T-cell (primary cell): ENCODE measurements at places on chromosomes 2 and 18. TPM values are rescaled to one million over a fixed set of nuclear protein-coding genes. Genes with fewer than 3 reads are reported as not detected.

REL gene
- 68.8 TPM for total RNA-seq

DNA sequence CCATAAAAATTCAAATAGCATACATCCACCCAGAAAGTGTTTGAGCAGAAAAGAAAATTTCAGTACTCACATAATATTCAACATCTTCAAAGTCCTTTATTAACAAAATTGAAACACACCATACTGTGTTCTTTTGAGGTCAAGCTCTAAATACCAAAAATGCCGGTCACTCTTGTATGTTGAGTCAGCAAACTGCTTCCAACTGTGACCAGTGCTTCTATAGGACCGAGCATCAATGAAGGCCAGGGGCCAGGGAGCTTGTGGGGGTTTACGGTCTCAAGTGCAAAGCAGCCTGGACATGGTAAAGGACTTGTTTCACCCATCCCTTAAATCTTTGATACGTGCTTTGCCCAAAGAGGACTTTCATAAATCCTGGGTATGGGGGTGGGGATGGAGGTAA is 112.7 kb upstream of the REV1 start:
- H3K4me1 ChIP-seq, result no peaks in the 10 kb centered on the region
- no peak overlapping the region for H3K4me3 ChIP-seq
- H3K27me3 ChIP-seq, result no peaks in the 10 kb centered on the region
- DNase-seq, result no peak
- no peaks in the 10 kb centered on the region for H3K36me3 ChIP-seq

- H3K27me3 ChIP-seq, result no peaks in the 10 kb centered on the region
- no peaks in the 10 kb centered on the region for H3K4me1 ChIP-seq
- no peak overlapping the region for H3K4me3 ChIP-seq
- no peaks in the 10 kb centered on the region for H3K36me3 ChIP-seq
- H3K27ac ChIP-seq, result no peak overlapping the region
Measured at GRCh38 chr18:67463829-67464228, 52.7 kb downstream of the DSEL start.

DNA sequence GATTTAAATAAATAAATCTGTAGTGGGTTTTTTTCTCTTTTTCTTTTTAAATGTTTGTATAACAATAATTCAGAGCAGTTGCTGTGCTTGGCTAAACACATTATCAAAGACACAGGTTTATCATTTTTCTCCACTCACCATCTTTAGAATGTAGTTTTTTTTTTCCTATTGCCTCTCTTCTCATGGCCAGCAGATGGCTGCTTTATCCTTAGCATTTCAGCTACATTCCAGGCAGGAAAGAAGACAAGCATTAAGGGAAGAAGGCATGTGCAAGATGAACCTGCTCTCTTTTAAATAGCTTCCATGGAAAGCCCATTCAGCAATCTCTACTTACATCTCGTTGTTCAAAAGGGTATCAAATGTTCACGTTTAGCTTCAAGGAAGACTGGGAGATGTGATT is 42.6 kb downstream of the ARHGAP15 start:
- peaks cover 24% of the 10 kb centered on the region for H3K4me1 ChIP-seq
- DNase-seq, result no peak
- H3K27me3 ChIP-seq, result no peaks in the 10 kb centered on the region
- no peak overlapping the region for H3K27ac ChIP-seq
- H3K36me3 ChIP-seq, result no peaks in the 10 kb centered on the region

DSC2 gene
- total RNA-seq, result 0.13 TPM

DNA sequence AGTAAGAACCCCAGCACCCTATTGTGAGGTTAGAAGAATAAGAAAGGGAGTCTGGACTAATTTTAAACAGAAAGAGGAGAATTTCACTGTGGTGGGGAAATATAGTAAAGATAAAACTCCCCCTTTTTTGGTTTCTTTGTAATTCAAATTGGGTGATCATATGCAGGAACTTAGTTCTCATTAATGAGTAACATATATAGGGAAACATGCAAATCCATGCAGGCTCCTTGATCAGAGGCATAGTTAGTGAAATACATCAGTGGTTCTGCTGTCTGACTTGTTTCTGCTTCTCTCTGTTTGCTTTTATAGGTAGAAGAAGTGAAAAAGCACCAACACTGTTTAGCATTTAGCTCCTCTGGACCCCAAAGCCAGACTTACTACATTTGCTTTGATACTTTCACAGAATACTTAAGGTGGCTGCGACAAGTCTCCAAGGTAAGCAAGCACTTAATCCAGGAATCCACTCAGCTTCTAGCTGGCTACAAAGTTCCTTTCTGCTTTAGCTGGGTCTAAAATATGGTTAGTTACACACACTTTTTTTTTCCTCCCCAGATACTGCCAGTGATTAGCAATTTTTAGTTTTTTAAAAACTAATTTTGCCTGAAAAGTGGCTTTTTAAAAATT is 123.2 kb downstream of the PHLPP1 start:
- no peaks in the 10 kb centered on the region for H3K4me1 ChIP-seq
- no peak overlapping the region for H3K4me3 ChIP-seq

SIX2 gene
- not detected for total RNA-seq

DNA sequence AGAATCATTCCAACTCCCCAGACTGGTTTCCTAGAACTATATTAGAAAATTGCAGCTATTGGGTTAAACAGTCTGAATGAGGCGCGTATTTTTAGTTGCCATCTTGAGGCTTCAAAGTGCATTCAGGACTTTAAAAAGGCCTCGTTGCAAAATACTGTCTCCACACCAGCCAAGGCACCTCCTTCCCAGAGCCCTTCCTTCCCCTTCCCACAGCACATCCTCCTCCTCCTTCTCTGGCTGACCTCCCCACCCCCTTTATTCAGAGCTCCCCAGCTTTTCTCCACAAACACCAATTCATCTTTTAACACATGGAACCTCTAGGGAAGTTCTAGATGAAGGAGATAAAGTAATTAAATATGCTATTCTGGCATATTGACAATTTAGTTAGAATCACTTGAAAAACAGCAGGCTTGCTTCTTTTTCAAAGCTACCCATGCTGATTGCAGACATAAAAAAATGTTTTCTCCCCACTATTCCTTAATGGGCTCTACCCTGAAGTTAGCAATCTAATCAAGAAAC is 90.3 kb downstream of the RTP5 start:
- H3K4me1 ChIP-seq, result no peaks in the 10 kb centered on the region
- H3K27ac ChIP-seq, result no peak overlapping the region
- no peaks in the 10 kb centered on the region for H3K27me3 ChIP-seq
- peaks cover 4% of the 10 kb centered on the region for H3K36me3 ChIP-seq
- no peak overlapping the region for H3K4me3 ChIP-seq

MALL gene
- total RNA-seq, result 0.57 TPM

DNA sequence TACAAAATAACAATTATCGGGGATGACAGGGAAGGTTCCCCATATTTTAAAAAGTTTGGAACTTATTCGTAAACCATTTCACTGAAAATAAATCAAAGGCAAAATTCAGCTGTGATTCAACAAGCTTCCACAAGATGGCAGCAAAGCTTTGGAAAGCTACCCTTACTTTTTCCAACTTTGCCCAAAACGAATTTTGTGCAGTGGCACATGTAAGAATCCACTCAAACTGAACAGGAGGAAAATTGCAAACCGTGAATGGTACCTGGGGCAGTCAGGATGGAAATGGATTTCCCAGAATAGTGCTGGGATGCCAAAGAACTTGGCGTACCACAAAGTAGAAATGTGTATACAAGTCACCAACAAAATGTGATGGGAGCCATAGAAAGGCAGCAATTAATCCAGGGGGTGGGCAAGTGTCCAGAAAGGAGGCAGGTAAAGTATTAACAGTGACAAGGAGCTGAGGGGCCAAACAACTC is 10.7 kb downstream of the RPL31 start:
- DNase-seq, result peak; percentile 15
- H3K4me1 ChIP-seq, result no peaks in the 10 kb centered on the region
- H3K4me3 ChIP-seq, result no peak overlapping the region
- H3K27me3 ChIP-seq, result no peaks in the 10 kb centered on the region
